NB4 (cell line): ENCODE measurements at places on chromosomes 3 and 15.

DNA sequence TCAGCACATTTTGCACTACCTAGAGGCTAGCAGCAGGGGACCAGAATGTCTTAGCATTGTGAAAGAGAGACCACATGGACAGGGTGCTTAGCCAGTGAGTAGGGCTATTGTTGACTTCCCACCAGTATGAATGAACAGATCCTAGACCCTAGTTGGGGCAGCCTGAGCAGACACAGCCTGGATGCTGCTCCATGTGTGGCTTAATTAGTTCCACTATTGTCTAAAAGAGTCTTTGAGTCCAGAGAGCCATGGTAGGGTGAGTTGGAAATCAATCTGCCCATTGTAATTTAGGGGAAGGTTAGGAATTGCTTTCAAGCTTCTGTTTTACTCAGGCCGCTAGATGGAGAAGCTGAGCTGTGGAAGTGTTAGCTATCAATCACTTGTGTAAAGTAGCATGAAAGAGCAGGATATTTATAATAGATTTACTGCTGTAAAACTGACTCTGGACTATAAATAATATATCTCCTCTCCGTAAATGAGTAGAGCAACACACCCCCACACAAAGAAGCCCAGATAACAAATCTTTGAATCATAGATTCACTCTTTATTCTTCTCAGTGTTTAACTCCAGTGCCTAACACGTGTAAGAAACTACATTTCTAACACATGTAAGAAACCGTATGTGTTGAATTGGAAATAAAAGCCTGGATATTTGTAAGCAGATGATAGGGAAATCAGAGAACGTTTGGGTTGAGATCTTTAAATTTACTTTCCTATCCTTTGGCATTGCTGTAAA lies 4.1 kb upstream of the GCSAM start:
- DNase-seq, result peak; percentile 50

- peak; percentile 39 for DNase-seq
These were observed 1.1 kb downstream of the KCNH8 start for GRCh38 chr3:19149368-19149767.

DNA sequence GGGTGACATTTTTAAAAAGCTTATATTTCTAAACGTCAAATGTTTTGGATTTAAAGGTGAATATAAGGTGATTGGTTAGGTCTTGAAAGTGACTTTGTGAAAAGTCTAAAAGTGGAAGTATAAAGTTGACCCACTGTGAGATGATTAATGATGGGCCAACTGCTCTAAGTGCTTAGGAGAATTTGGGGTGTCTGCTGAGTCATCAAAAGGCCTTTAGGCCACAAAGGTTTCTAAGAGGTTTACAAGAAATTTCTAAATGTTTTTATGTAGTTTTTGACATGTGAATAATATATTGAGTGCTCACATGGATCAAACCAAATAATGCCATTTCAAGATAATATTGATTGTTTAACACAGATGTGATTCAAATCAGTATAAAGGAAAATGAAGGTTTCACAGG lies 39.2 kb upstream of the SLC2A2 start:
- no peak for DNase-seq

GRCh38 chr3:127177226-127177625 lies 15.7 kb upstream of the PRR23E start:
- DNase-seq, result peak; percentile 4

DNA sequence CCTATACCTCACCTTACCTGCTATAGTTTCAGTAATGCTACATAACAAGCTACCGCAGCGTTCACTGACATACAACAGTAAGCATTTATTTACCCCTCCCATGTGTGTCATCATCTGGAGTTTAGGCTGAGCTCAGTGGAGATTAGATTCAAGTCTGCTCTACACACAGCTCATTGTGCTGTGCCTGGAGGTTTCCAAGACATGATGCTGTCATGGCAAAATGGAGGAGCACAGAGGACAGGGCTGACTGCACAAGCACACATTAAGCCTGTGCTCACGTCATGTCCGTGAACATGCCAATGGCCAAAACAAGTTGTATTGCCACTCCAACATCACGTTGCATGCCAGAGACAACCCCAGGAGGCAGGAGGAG lies 333.8 kb upstream of the TRIM42 start:
- no peak for DNase-seq

- DNase-seq, result no peak
These were observed 1100.4 kb downstream of the ROBO2 start for GRCh38 chr3:78140274-78140673.

GRCh38 chr3:101779047-101779821 lies at the start of gene NXPE3:
Gene NXPE3 (plus strand): TSS chr3:101779211. CDS start chr3:101785597, 6,386 bp downstream.
- DNase-seq, result peak; percentile 88

DNA sequence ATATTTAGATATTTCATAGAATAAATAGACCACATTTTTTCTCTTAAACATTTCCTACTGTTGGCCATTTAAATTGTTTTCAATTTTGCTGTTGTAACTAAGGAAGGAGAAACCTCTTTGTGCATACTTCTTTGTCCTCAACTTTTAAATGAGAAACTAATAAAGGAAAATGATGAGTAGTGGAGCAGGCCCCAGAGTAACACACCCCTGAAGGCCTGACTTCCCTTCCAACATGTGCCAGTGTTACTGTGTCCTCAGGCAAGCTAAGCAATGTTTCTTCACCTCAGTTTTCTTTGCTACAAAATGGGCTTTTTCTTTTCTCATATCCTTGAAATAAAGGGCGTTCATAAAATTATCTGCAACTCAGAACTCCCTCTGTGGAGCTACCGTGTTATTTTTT lies 53.7 kb downstream of the RPL22L1 start:
- DNase-seq, result no peak

GRCh38 chr15:98324341-98324970 lies 323.9 kb upstream of the IGF1R start:
- DNase-seq, result no peak

- DNase-seq, result no peak
These were observed at the start of gene GJD2 for GRCh38 chr15:34754674-34755418. Gene GJD2 (minus strand): TSS chr15:34754998. CDS start chr15:34754488, 510 bp downstream.

DNA sequence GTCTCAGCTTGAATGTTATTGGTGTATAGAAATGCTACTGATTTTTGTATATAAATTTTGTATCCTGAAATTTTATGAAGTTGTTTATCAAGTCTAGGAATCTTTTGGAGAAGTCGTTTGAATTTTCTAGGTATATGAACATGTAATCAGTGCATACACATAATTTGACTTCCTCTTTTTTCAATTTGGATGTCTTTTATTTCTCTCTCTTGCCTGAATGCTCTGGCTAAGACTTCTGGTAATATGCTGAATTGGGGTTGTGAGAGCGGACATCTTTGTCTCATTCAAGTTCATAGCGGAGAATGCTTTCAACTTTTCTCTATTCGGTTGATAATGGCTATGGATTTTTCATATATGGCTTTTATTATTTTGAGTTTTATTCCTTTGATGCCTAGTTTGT lies 100.9 kb upstream of the MCTP2 start:
- DNase-seq, result no peak

- DNase-seq, result no peak
These were observed 29.9 kb upstream of the MRPL3 start for GRCh38 chr3:131532645-131533044.

GRCh38 chr3:64863226-64864212 lies 175.7 kb upstream of the ADAMTS9 start:
- no peak for DNase-seq

GRCh38 chr3:101556064-101556463 lies 5.6 kb upstream of the TRMT10C start:
- no peak for DNase-seq

DNA sequence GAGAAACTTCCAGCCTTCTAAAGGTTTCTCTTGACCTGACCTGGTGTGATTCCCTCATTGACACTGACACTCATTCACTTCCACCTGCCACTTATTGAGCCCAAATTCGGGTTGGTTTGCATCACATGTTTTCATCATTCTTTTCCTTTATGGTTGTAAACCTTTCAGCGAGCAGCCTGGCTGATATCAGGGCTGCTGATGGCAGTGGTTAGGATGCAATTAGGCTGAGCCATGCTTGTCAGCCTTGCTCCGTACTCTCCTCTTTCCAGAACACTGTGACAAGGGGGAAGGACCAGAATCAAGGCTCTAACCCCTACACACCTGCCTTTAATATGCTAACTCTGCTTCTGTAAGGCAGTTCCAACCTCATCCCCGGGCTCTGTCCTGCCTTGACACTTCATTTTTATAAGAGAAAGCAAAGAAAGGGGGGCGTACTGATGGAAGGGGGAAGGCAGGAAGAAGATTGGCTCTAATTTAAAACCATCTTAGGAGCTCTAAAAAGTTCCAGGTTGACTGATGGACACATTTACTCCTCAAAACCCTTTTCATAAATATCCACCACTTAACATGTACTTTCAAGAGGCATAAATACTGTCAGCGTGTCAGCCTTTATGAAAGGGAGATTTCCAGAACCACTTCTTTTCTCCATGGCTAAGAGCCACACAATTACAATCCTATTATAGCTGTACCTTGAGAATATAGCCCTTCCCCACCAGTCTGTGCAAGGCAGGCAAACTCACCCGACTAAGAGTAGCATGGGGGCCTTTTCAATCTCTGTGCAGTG lies 5.7 kb downstream of the NMNAT3 start:
- DNase-seq, result no peak

- DNase-seq, result peak; percentile 70
These were observed 87.3 kb downstream of the PGPEP1L start for GRCh38 chr15:98920091-98920880.

GRCh38 chr15:32959077-32959476 lies 235.4 kb downstream of the FMN1 start:
- DNase-seq, result no peak

DNA sequence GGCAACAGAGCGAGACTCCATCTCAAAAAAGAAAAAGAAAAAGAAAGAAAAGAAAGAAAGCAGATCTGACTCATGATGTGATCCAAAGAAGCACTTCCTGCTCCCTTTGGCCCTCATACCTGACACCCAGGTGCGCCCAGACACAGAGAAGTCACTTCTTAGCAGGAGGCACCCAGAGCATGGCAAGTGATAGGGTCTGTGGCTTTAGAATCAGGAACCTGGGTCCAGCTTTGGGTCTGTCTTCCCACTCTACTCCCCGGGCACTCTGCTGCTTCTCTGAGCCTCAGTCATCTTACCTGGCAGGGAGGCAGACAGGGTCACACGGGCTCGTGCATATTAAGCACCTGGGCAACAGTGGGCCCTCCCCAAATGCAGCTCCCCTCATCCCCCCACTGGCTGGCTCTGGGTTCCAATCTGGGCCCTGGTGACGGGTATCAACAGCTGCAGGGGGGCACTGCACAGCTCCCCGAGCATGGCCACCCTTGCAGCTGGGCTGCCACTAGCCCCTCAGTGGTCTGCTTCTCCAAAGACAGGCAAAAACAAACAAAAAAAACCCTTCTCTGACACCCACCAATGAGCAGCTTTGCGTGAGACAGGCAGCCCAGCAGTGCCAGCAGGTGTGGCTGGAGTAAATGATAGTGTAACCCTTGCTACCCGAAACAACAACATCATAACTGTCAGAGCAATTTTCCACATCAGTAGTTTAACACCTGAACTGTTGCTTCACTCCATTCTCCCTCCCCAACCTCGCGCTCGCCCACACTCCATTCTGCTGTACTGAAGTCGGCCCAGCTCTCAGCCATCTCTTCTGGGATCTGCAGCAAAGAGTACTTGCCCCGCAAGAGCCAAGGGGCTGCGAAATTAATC lies 99.8 kb downstream of the MEGF11 start:
- no peak for DNase-seq

DNA sequence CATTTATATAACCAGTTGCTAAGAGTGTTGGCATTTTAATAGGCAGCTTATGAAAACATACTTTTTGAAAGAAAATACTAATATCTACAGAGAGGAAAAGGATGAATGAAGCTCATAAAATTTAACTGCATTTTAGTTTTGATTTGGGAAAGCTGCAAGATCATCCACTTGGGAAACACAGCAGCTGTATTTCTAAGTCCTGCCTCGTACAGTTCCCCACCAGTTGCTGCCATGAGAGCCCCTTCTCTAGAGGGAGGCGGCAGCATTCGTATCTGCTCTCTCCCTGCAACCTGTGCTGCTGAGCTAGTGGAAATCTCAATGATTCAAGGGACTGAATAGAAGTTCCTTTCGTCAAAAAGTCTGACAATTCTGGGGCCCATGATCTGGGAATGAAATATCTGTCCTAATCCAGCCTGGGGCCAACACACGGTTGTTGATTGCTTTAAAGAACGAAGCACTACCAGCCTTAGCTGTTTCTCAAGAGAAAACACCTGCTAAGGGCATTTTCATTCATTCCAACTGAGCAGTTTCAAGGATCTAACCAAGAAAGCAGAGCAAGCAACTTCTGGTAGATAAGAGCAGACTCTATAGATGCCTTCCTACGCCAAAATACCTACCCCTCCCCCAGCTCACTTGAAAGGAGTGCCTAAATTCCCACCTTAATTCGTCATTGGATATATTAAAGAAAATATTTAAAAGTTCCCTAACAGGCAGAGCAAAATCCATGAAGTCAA lies 223.7 kb downstream of the MAGI1 start:
- DNase-seq, result no peak

DNA sequence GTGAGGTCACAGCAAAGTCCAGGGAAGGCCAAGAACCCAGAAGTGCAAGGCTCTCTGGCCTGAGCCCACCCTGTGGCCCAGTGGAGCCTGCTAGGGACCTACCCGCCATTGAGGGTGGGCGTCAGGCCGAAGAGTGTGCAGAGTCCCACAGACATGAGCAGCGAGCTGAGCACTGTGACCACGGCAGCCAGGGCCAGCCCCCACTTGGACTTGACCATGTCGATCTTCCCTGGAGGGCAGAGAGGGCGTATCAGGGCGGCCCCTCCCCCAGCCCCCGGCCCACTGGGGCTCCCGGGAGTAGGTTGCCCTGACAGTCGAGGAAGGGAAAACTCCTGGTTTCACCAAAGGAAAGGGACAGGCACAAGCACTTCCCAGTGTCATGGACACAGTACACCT lies 44.6 kb downstream of the PTPN23 start:
- DNase-seq, result no peak

DNA sequence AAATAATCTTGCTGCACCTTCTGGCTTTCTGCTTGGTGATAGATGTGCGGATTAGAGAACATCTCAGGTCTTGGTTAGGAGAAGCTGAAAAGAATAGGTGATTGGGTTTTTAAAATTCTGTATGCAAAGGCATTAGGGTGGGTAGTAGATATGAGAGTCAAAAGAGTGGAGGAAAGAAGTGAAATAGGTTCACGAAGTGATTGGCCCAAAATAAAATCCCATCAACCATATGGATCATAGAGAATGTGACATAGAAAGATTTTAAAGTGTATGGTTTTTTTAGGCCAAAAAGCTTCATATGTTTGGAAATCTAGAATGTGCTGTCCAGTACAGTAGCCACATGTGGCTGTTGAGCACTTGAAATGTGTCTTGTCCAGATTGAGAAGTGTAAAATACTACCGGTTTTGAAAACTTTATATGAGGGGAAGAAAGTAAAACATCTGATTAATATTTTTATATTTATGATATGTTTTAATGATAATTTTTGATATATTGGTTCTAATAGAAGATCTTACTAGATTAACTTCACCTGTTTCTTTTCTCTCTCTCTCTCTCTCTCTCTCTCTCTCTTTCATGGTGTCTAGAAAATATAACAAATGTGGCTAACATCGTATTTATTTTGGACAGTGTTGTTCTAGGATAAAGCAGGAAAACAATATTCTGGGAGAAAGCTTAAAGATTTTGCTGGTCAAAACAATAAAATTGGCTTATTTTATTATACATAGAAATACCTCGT lies 2.9 kb downstream of the MBNL1 start:
- no peak for DNase-seq

GRCh38 chr15:74863239-74864056 lies 9.7 kb downstream of the SCAMP2 start:
- DNase-seq, result no peak

- DNase-seq, result no peak
These were observed 120.8 kb downstream of the ARPP21 start for GRCh38 chr3:35760146-35760545.

- no peak for DNase-seq
These were observed 21.4 kb upstream of the CSPG4 start for GRCh38 chr15:75733761-75734651.
